Globus pallidus (tissue), 1 donor: ENCODE measurements at places on chromosomes 13 and 19.

GRCh38 chr13:113882716-113883115 lies 18.8 kb upstream of the GAS6 start:
- DNase-seq: no peak

- peak; percentile 40 for DNase-seq
Measured at GRCh38 chr19:16714702-16715287, 4.9 kb upstream of the NWD1 start.

- no peak for DNase-seq
Measured at GRCh38 chr19:938233-938923, 12.5 kb downstream of the ARID3A start.

GRCh38 chr13:30730526-30730925 lies 4.8 kb upstream of the ALOX5AP start:
- DNase-seq: no peak

DNA sequence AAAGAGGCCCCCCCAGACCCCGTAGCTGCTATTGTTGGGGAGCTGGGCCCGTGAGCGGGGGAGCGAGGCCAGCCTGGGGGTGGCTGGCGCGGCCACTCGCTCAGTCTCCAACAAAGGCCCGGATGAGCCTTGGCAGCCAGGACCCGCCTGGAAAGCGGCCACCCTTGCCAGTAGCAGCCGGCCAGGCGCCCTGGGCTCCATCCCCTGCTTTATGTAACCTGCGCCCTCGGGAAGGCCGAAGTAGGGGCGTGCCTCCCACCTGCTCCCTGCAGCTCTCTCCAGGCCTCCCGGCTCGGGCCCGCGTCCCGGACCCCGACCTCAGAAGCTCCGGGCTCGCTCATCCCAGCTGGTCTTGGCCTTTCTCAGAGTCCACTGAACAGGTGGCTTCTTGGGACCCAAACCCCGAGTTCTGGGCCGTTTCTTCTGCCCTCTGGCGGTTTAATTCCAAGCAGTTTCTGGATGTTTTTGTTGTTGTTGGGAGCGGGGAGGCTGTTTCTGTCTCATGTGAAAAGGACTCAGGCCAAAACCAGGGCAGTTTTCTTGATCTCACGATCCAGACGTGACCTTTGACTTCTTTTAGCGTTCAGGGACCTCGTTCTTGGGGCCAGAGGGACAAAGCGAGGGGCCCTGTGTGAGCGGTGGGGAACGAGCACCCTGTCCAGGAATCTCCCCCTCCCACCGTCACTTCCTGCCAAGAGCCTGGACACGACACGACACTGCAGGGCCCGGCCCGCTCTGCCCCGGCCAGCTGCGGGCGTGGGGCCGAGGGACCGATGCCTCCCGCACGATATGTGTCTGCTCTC lies 1.2 kb downstream of the CDC34 start:
- DNase-seq: peak; percentile 82

DNA sequence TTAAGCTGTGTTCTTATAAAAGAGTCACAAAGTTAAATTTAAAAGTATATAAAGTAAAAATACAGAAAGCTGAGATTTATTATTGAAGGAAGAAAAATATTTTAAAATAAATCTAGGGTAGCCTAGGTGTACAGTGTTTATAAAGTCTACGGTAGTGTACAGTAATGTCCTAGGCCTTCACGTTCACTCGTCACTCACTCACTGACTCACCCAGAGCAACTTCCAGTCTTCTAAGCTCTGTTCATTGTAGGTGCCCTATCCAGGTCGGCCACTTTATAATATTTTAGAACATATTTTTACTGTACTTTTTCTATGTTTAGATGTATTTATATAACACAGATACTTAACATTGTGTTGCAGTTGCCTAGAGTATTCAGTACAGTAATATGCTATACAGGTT lies 47.4 kb downstream of the NDFIP2 start:
- DNase-seq: no peak

GRCh38 chr19:49014123-49014869 lies 2.6 kb downstream of the LHB start:
- DNase-seq: no peak
